ENCODE measurements at places on chromosomes 5 and 9.

- DNase-seq = peak; percentile 94
Observed at GRCh38 chr5:179974946-179975712, 67.4 kb upstream of the TBC1D9B start.

DNA sequence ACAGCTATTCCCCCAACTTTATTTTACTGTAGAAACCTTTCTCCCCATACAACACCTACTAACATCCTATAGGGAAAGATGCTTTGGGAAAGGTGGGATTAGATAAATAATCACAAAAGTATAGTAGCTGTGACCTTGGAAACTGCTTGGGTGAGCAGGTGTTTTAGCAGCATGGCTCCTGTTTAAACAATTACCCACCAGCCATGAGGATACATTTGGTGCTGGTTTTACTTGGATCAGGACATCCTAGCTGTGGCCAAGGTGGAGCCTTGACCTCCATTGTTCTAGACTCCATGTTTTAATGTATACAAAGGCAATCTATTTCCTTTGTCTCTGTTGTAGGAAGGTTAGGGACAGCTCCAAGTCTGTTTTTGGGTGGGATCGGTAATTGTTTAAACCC is 56.8 kb upstream of the ALDH1B1 start:
- DNase-seq = no peak

- no peak for DNase-seq
Observed at GRCh38 chr9:78567693-78568092, 270.8 kb downstream of the PSAT1 start.

DNA sequence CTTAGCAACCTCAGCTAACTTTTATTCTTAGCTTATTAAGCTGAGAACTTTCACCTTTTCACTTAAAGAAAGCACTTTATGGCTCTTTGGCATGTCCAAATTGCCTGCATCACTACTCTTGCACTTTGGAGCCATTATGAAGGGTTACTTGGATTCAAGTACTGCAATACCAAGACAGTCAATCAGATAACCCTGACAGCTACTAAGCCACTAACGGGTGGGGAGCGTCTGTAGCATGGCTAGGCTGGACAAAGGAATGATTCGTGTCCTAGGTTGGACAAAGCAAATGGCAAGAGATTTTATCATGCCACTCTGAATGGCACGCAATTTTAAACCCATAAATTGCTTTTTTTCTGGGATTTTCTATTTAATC is 39.6 kb downstream of the TRPM6 start:
- DNase-seq = no peak

Measured in NCI-H524 (cell line).